ENCODE measurements at places on chromosomes 4 and X. TPM values are rescaled to one million over a fixed set of nuclear protein-coding genes. Genes with fewer than 3 reads are reported as not detected.

The TMPRSS11B gene
- not detected for polyA plus RNA-seq

The RHOXF1 gene
- polyA plus RNA-seq: not detected

The FAM184B gene
- 0.04 TPM for polyA plus RNA-seq

The TRAPPC2 gene
- 11.3 TPM for polyA plus RNA-seq

The ZRSR2 gene
- polyA plus RNA-seq: 5.3 TPM

The MTNR1A gene
- polyA plus RNA-seq: not detected
